ENCODE measurements at places on chromosomes 4 and X. TPM values are rescaled to one million over a fixed set of nuclear protein-coding genes. Genes with fewer than 3 reads are reported as not detected.

DNA sequence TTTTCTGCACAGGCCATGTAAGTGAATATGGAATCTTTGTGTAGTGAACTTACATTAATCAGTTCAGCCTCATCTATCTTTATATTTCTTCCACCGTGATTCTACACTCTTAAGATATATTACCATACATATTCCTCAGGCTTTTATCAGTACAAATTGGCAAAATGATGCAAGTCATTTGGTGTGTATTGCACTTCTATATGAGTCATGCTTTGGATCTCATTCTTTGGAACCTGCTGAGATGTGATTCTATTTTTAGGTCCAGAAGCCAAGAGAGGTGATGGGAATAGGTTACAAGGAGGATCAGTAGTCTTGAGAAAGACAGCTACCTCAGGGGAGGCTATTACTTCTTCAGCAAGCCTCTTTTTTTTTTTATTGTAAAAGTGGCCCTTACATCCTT lies 204.4 kb downstream of the ZNF330 start:
- no peak for DNase-seq

- DNase-seq = peak; percentile 5
Observed at GRCh38 chrX:105636667-105637066, 185.7 kb upstream of the NRK start.

KCNE5 gene
- 0.74 TPM for total RNA-seq

SATL1 gene
- 0.11 TPM for total RNA-seq

ZCCHC4 gene
- 14.6 TPM for total RNA-seq
